ENCODE measurements at places on chromosomes 3 and 15.

DNA sequence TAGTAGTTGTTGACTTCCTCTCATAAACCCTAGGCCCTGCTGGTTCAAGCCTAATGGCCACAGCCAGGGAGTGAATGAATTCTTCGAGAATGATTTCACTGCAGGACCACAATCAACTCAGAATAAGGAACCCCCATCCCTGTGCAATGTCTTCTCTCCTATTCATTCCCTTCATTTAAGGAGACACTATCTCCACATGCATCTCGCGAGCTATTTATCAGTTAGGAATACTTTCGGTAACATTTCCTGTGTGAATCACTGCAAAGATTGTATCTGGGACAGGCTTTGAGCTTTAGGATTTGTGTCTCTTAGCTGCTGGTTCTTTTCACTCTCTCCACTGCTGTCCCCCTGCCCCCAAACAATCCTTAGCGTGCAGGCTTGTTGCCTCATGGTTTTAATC, 94.4 kb downstream of the MYLK start:
- no peak for DNase-seq

GRCh38 chr15:74787251-74788041, 5.6 kb downstream of the CSK start:
- peak; percentile 62 for DNase-seq

DNA sequence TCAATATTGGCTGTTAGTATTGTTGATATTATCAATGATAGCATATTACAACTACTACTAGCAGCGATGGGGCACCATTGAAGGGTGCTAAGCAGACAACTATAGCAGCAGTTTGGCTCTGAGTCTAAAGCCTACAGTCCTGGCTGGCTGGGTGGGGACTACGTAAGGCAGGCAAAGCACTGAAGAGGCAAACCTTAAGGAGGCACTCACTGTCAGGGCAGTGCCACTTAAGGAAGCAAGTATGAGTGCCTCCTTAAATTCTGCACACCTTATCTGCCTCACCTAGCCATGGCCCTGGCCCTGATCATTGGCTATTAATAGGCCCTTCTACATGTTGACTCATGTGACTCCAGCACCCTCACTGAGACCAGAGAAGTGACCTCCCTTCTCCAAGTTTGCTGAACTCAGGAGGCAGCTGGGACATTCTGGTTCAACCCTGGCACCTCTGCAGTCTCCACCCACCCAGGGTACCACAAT, 20.6 kb downstream of the CDCP1 start:
- DNase-seq: no peak

- DNase-seq: no peak
Measured at GRCh38 chr3:141981084-141981483, 104.6 kb downstream of the ATP1B3 start.

DNA sequence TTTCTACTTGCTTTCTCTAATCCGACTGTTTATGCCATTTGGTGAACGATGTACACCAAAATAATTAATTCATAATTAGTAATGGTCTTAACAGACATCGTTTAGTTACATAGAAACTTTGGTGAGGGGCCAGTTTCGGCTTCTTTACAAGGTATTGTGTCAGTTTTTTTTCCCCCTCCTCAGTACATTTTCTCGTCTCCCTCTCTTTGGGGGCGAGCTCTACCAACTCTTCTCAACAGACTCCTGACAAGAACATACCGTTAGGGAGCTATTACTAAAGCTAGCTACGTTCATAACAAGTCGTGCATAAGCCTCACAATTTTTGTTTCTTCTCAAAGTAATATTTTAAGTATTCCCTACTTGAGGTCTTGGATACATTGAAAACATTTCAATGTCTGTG, 1.4 kb downstream of the U2SURP start:
- no peak for DNase-seq

GRCh38 chr15:31031471-31032067, 40.1 kb upstream of the MTMR10 start:
- no peak for DNase-seq

DNA sequence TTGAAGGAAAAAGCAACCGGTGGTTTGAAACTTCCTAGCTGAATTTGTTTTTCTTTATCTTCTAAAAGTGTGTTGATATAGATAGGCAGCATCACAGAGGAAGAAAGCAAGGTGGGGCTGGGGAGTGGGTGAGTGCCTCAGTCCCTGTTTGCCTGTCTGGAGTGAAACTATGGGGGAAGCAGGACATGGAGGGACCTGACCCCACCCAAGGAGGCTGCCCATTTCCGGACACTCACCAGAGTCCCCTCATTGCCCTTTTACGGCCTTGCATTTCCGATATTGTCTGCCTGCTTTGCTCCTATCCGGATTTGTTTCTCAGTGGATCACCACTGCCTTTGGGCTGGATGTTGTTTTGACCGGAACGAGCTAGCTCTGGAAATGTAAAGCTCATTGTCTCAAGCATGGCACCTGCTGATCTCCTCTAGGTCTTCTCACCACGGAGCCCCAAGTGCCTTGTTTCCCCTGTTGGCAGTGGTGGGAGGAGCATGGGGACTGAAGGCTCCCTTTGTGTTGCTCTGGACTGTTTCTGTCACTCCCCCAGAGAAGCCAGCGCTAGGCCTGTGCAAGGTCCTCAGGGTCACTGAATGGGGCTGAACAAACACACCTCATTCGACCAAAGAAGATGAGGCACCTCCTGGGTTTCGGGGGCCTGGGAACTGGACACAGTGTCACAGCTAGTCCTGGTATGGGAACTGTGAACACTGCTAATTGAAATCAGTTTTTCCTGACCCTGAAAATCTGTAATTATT, 7.0 kb downstream of the CLDN11 start:
- DNase-seq: no peak

GRCh38 chr3:37492977-37493471, 318.6 kb upstream of the LRRFIP2 start:
- DNase-seq: peak; percentile 58

DNA sequence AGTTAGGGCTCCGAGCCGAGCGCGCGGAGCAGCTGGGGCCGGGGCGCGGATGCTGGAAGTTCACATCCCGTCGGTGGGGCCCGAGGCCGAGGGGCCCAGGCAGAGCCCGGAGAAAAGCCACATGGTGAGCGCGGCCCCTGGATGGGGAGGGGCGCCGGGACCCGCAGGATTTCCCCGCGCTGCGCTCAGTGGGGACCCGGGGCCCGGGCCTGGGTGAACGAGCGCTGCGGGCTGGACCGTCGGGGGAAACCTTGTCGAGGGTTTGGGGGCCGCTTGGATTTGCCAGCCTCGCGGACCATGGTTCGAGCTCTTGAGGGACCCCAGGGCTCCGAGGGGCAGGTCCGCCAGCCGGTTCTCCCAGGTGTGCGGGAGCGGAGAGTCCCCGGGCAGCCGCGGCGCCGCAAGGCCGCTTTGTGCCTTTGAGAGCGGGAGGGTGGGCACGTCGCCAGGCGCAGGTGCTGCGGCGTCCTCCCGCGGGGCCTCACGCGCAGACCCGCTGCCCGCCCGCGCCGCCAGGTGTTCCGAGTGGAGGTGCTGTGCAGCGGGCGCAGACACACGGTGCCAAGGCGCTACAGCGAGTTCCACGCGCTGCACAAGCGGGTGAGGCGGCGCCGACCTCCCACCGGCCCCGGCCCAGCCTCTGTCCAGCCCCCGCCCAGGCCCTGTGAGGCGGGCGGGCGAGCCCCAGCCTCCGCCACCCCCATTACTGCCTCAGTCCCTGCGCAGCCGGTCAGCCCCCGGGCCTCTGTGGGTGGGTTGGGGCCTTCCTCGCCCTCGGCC, at the start of gene SNX22:
SNX22 (plus strand) TSS at position 5 of the 780 bp plus-strand sequence; CDS start at position 50, 45 bp downstream.
- peak; percentile 41 for DNase-seq

DNA sequence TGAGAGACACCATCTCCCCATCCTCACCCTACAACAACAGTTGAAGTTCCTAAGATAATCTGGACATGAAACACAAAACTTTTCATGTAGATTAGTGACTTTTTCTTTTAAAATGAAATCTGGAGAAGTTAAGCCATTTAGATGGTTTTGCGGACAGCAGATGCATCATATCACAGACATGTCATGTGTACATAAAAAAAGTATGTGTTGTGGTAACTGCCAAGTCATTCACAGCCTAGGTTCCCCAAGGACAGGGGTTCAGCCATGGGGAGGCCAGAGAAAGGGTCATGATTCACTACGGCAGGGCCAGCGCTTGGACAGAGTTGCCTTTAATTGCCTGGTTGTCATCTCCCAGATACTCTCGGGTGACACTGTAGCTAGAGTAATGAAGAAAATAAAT, 163.2 kb downstream of the PDZRN3 start:
- DNase-seq: peak; percentile 78

- peak; percentile 33 for DNase-seq
Measured at GRCh38 chr15:51801391-51801835, 28.0 kb upstream of the TMOD3 start.

GRCh38 chr3:194536871-194537637, 50.3 kb upstream of the ATP13A3 start:
- no peak for DNase-seq

GRCh38 chr15:98616397-98616796, 31.9 kb upstream of the IGF1R start:
- DNase-seq: no peak

GRCh38 chr3:193236599-193236998, 4.4 kb upstream of the PLAAT1 start:
- no peak for DNase-seq

- DNase-seq: no peak
Measured at GRCh38 chr3:178203650-178204049, 332.6 kb upstream of the KCNMB2 start.

GRCh38 chr3:133711013-133711412, 35.2 kb upstream of the TF start:
- DNase-seq: no peak

- DNase-seq: no peak
Measured at GRCh38 chr3:101252307-101252706, 68.1 kb downstream of the IMPG2 start.

DNA sequence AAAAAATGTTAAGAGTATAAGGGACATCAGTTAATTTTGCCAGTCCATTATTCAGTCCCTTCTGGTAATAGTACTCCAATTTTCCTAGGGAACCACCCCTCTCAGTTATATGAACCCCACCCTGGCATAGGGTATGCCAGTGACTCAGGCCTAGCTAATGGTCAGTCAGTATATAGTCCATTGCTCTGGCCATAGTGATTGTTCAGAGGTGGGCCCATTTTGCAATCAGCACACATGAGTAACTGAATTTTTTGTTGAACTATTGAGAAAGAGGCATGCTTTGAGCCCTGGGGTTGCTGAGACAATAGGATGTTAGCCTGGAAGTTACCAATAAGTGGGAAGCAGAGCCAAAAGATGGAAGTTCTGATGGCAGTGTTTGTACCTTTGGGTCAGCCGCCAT, 4.1 kb downstream of the LRCH3 start:
- DNase-seq: no peak

DNA sequence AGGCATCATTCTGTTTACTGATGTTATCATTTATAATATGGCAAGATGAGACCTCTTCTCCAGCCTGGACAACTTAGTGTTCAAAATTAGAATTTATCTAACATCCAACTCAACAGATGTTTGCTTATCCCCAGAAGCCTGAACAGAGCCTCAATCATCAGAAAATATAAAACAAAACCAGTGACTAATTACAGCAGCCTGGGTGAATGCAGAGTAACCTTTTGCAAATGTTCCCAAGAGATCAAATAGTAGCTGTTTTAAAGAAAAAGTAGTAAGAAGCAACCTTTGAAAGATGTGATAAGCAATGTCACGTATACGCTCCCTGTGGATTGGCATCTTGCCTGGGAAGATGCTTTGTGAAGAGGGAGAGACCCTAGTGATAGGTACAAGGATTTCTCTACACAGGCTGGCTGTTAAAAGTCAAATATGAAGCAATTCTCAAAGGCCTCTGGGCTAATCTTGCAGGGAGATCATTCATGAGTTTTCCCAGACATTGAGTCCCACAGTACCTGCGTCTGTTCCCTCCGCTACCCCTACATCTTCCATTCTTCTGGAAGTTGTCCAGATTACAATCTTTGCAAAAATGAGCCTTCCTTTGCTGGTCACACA, 39.3 kb upstream of the PRICKLE2 start:
- no peak for DNase-seq

DNA sequence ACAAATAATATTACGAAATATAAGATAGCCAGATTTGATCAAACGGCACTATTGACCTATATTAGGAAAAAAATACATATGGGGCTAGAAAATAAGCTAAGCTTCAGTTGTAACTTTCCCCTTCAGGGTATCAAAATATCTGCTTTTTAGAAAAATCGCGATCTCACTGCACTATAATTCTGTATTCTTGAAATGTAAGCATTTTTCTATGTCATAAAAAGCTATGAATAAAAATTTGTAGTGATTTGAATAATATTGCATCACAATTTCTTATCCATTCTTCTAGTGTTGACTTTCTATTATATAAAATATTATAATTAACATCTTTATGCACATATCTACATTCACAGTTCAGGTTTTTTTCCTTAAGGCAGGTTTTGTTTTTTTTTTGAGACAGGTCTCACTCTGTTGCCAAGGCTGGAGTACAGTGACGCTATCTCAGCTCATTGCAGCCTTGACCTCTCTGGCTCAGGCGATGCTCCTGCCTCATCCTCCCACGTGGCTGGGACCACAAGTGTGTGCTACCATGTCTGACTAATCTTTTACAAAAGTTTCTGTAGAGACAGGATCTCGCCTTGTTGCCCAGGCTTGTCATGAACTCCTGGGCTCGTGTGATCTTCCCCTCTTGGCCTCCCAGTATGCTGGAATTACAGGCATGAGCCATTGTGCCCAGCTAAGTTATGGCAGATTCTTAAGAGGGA, 21.6 kb downstream of the EMC4 start:
- DNase-seq: no peak

DNA sequence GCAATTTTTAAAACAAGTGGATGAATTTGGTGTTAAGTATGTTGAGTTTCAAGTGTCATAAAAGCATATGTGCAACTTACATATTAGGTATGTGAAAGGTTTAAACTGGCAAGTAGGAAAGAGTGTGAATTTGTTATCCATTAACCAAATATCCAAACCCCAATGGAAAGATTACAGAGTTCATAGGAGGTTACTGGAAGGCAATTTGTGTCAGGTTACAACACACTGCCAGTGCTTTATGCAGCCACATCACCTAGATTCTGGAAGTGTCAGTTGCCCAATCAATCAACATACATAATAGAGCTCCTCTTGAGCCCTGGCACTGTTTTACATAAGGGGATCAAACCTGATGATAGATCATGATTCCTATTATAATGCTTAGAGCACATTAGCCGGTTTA, 261.0 kb downstream of the ROBO1 start:
- DNase-seq: no peak

- DNase-seq: no peak
Measured at GRCh38 chr3:8824238-8824637, 54.8 kb upstream of the OXTR start.

DNA sequence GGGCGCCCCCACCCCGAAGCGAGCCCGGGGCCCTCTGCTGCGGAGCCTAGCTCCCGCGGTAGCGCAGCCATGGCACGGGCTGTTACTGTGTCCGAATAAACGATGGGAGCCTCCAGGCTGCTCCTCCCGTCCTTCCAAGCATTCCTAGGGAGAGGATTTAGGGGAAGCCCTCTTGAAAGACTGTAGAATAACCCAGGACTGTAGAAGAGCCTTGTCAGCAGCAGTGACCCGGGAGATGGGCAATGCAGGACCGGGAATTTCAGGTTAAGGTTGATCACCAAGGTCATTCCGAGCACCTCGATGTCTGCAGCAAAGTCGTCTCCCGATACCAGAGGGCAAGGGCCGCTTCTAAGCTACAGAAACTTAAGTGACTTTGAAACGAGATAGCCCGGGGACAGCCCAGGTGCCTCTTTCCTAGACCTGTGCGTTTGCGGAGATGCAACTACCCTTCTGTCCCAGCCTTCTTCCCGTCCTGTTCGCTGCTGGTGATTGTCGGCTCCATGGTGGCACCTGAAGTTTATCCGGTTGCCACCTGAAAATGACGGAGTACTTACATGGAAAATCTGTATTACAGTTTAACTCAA, 753 bp upstream of the MYO5A start:
- no peak for DNase-seq

- DNase-seq: no peak
Measured at GRCh38 chr3:177057768-177058167, 139.5 kb downstream of the TBL1XR1 start.

All from right cardiac atrium (tissue), 5 donors.